ENCODE measurements at places on chromosomes 4 and X.

DNA sequence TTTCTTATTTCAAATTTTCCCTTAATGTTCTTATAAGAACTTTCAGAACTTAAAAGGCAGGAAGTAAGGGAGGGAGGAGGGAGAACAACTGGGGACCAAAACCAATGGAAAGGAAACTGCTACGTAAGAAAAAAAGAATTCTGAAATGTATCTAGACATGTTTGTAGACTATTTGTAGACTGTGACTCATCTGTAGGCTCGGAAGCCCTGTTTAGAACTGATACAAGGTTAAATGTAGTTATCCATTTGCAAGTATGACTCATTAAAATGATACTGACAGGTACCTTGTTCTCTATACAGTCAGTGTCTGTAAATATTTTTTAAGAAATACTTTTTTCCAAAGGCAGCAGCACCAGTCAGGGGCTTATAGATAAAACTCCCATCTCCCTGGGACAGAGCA lies 202.0 kb downstream of the DHX15 start:
- DNase-seq, result no peak

DNA sequence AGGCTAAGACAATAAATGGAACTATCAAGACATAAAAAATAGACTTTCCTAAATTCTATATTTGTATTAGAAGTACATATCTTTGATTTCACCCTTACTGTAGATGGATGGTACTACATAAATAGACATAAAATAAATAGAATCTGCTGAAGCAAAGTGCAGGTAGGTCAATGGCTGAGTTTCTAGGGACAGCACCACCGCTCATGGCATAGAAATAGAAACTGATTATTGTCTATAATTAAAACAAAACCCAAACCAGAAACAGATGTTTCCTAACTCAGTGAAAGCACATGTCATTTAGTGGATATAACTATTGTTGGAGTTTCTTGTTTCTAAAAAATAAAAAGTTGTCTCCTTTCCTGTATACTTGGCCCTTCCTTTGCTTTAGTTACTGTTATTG lies 387.3 kb upstream of the ADGRL3 start:
- DNase-seq, result no peak

DNA sequence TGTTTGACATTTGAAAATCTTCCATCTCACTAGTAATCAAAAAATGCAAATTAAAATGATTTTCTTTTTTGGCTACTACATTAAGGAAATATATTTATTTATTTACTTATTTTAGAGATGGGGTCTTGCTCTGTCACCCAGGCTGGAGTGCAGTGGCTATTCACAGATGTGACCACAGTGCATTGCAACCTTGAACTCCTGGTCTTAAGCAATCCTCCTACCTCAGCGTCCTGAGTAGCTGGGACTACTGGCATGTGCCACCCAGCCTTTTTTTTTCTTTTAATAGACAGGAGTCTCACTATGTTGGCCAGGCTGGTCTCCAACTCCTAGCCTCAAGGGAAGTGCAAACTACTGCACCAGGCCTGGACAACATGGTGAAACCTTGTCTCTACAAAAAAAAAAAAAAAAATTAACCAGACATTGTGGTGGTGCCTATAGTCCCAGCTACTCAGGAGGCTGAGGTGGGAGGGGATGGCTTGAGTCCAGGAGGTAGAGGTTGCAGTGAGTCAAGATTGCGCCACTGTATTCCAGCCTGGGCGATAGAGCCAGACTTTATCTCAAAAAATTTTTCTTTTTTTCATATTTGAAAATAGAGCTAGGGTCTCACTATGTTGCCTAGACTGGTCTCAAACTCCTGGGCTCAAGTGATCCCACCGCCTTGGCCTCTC lies 4.4 kb upstream of the SMIM14 start:
- no peak for DNase-seq

GRCh38 chrX:25124391-25124790 lies 108.6 kb upstream of the ARX start:
- no peak for DNase-seq

DNA sequence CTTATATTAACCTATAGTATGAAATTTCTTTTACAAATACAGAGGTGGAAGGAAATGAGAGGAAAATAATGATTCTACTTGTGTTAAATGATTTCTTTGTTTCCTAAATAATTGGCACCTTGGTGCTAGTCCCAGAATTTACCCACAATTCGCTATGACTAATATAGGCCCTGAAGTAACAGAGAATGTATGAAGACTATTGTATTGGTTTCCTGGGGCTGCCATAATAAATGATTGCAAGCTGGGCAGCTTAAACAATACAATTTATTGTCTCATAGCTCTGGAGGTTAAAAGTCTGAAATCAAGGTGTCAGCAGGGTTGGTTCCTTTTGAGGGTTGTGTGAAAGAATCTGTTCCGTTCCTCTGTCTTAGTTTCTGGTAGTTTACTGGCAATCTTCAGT lies 74.8 kb upstream of the GPRIN3 start:
- DNase-seq, result no peak

DNA sequence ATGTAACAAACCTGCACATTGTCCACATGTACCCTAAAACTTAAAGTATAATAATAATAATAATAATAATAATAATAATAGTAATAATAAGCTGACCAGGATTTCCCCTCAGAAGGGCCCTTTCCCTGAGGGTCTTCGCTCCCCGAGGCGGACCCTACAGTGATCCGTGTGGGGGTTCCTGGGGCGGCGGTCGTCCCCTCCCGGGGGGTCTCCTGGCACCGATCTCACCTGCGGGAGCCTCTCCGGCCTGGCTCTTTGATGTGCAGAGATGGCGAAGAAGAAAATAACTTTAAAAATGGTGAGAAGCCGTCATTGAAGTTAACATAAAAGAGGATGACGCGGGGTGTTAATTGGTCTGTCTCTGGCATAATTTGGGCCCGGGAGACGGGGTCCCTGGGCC lies 48.2 kb upstream of the PPP2R3B start:
- no peak for DNase-seq

- no peak for DNase-seq
These were observed 1024.0 kb upstream of the SLIT2 start for GRCh38 chr4:19227701-19228100.

GRCh38 chr4:90027565-90027964 lies 99.6 kb upstream of the CCSER1 start:
- DNase-seq, result no peak
